ENCODE measurements at places on chromosomes 12 and 14.
A peak's percentile ranks its signal among the peaks of the same experiment; 100 is the strongest.

DNA sequence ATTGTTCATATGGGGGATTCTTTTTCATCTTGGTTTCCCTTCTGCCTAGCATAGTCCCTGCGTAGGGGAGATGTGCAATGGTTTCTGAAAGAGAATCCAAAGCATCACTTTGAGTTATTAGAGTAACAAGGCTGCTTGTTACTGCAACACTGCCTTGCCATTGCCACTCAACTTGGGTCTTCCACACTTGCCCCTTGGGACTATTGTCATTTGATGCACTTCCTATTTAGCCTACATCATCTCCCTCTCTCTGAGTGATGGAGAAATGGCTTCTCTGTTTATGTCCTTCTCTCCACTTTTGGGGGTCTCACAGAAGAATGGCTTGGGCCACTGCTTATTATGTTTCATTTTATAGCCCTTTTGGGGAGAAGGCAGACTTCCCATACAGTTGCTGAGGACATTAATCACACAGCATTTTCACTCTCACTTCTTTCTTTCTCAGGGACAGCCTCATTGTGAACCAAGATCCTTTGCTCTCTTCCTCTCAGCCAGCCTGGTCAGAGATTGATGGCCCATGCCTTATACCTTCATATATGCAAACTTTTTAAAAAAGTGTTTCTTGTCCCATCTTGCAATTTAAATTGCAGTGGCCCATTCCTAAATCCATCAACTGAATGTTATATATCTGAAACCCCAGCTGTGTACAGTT, 50.8 kb upstream of the POC1B start:
- DNase-seq = no peak

DNA sequence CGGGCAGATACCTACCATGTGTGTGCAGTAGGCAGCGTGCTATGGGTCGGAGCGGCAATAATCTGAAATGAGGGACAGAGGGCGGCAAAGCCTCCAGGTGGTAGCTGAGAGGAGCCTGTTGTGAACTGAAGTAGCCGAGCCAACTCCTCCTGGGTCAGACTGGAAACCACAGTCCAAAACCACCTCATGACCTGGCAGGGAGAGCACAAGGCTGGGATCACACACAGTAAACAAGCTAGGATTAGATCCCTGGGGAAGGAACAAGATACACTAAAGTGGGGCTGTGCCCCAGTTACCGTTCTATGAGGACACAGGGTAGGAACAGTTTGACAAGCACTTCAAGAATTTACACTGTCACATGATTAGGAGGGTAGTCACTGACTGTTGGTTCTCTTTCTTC, 49.0 kb downstream of the AREL1 start:
- no peak for DNase-seq

GRCh38 chr12:93638954-93639353, 38.2 kb upstream of the CRADD start:
- peak; percentile 75 for DNase-seq

DNA sequence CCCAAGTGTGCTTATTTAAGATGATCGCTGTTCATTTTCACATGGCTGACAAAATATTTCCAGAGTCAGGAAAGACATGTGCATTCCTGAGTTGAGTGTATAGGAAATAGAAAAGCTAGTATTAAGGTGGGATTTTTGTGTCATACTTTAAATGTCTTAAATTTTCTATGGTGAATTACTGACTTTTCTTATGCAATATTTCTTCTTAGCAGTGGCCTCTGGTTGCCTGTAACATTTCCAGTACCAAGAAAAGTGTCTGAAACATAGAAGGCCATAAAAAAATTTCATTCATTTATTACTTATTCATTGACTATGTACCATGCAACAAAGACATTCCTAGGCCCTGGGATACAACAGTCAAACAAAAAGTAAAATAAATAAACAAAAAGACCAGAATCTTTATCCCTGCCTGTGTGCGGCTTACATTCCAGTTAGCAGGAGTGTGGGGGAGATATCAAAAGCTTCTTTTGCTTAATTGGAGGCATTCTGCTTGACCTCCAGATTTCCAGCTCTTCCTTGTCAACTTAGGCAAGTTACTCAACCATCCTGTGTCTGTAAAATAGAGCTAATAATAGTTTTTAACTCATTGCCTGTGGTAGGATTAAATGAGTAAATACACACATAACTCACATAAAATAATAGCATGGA, 216.3 kb upstream of the FLRT2 start:
- DNase-seq = no peak

GRCh38 chr12:132491138-132491663, 1.2 kb downstream of the FBRSL1 start:
- no peak for DNase-seq

GRCh38 chr12:1297206-1297605, 297.2 kb downstream of the FBXL14 start:
- DNase-seq = no peak

DNA sequence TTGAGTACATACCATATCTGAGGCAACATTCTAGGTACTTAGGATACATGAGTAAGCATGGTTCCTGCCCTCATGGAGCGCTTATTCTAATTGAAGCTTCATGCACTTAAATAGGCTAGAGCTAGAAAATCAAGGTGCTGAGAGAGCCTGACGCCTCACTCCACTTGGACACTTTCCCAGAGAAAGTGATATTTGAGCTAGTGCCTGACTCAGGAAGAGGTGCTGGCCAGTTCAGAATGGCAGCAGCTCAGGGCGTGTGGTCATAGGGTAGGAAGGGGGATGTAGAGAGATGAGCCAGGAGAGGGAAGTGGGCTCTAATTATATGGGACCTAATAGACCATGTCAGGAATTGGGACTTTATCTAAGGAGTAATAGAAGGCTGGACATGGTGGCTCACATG, 33.3 kb downstream of the TULP3 start:
- no peak for DNase-seq
